Stimulated activated CD4-positive, alpha-beta T cell treated with anti-CD3 and anti-CD28 coated beads, Interleukin-1b, Interleukin-23, amount 100 ng/mL, for 1 hour (primary cell): ENCODE measurements at places on chromosomes 16 and 17.
A peak's percentile ranks its signal among the peaks of the same experiment; 100 is the strongest.

DNA sequence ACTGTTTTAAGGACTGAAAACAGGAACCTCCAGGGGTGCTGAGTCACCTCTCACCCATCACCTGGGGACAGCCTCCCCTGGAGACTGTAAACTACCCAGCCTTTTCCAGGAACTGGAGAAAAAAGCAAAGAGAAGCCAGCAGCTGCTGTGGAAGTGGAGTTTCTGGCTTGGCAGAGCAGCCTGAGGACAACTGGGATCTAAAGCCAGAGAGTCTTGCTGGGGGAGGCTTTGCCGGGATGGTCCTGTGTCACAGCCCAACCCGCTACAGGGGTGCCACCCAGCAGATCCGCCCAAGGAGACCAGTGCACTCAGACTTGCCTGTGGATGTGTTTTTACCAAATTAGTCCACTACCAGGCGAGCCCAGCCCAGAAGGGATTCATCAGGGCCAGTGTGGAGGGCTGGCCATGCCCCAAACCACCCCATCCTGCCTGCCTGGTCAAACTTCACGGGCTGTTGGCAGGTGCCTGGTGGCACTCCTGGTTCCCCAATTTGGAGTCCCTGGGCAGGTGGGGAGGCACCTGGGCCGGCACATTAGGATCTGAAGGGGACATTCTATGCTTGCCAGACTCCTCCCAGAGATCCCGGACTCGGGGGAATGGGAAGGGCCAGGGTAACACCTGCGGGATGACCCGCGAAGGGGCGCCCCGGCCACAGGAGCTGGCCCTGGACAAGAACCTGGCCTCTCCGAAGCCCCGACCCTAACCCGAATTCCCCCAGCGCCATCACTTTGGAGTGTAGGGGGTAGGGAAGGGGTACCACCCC, 771 bp downstream of the MSRB1 start:
- DNase-seq, result no peak

- DNase-seq, result no peak
Measured at GRCh38 chr17:64718058-64718457, 56.0 kb upstream of the SMURF2 start.

GRCh38 chr16:47778106-47778801, 317.1 kb downstream of the PHKB start:
- DNase-seq, result no peak

DNA sequence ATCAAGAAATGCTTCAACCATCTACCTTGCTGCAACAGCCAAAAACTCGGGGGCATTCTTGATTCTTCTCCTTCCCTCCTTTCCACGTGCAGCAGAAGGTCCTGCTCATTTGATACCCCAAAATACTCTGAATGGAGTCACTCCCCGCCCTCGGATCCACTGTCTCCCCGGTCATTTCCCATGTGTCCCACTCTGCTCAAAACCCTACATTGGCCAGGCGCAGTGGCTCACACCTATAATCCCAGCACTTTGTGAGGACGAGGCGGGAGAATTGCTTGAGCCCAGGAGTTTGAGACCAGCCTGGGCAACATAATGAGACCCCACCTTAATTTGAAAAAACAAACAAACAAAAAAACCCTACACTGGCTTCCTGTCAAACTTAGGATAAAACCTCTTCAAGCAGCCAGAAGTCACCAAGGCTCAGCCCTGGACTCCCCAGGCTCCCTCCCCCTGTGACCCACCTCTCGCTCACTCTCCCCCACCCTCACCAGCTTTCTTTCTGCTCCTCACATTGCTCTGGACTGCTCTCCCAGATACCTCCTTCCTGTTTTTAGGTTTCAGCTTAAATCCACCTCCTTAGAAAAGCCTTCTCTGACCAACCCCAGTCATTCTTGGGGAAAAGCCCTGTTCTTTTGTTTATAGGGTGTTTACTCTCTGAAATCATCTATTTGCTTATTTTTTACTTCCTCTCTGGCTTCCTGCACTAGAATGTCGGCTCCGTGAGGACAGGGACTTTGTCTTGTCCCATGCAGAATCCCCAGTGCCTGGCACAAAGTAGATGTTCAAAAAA, 2.8 kb downstream of the SLC13A2 start:
- DNase-seq, result no peak

DNA sequence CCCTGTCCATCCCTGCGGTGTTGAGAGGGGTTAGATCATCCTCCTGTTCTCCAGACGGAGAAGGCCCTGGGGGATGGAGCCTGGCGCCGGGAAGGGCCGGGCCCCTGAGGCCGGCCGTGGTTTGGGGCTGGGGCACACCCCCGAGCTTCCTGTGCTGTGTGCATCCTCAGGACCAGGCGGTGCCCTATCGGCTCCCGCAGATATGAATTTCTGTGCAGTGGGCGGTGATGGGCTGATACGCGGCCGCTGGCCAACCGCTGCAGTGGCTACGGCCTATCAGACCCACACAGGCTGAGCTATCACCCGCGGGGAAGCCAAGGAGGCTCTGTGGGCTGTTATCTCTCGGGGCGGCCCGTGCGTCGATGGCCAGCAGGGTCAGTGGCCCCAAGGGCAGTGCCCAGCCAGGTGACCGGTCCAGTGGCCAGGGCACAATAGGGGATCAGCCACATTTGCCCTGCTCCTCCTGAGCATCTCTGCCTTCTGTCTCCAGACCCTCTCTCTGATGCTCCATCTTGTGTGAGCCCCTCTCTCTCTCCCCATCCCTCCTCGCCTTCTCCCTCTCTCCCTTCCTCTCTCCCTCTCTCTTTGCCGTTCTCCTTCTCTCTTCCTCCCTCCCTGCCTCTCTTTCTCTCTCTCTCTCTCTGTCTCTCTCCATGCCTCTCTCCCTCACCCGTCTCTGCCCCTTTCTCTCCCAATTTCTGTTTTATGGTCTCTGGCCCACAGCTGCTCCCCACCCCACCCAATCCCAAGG, 38.7 kb downstream of the ZFPM1 start:
- no peak for DNase-seq

DNA sequence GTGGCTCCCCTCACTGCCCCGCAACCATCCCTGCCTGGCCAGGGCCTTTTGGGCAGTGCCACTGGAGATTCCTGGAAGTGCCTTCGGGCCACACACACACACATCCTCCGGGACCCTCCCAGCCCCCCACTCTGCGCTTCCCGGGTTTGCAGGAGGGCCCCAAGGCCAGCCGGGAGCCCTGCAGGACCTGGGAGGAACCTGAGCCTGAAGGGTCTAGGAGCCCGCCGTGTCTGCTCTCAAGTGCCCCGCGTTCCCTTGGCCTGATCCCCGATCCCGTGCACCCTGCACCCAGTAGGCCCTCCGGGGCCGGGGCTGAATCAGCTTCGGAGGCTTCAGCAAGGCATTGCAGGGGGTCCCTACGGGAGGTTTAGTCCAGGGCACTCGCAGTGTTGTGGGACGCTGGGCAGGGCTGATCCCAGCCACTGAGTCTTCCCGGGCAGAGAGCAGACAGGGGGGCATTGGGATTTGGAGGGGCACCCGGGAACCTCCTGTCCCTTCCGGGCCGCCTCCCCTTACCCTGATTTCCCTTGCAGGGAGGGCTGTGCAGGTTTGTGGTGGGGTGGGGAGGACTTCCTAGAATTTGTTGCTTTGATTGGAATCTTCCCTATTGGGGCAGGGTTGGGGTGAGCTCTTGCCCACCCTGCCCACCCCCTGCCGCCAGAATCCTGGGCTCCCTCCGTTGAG, 36.9 kb downstream of the TMEM235 start:
- no peak for DNase-seq

DNA sequence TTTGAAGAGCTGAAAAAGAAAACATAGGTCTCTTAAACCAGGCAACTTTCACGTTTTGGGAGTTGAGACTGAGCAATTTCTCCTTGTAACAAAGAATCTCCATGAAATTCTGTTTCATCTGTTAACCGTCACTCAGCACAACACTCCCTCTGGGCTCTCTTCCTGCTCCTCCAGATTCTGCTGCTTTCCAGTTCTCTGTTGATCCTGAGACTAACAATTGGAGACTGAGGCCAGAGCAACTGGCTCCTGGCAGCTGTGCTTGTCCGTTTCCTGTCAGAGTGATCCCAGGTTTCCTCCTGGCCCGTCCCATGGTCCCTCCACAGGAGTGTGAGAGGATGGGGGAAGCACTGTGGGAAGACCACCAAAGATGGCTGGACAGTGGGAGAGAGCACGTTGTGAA, 32.5 kb downstream of the IST1 start:
- no peak for DNase-seq

DNA sequence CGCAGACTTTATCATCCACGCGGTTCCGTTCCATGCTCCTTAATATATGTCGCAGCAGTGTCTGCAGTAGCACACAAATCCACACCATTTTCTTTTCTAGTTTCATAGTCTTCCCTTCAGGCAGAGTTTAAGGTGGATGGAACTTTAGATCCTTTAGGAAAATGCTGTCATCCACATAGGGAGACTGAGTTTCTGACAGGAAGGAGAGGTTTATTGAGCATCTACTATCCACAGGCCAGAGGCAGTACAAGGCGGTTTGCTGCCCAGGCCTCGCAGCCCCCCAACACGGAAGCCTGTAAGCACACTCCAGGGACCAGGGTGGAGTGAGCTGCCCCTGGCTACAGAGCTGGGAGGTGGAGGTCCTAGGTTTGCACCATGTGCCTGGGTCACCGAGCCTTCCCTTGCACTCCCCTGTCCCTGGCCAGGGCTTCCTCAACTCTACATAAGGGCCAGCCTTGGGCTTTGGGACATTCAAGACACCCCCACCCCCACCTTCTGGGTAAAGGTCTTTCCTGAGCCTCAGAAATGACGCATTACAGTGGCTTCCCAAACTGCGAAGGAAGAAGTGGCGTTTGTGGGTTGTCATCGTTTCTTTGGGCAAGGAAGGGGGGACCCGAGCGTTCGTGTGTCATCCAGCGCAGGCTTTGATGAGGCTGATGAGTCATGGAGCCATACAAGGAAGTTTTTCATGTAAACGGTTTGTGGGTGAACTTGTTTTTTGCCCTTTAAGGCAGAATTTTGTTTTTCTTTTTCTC, 146.5 kb upstream of the PLCG2 start:
- peak; percentile 39 for DNase-seq

DNA sequence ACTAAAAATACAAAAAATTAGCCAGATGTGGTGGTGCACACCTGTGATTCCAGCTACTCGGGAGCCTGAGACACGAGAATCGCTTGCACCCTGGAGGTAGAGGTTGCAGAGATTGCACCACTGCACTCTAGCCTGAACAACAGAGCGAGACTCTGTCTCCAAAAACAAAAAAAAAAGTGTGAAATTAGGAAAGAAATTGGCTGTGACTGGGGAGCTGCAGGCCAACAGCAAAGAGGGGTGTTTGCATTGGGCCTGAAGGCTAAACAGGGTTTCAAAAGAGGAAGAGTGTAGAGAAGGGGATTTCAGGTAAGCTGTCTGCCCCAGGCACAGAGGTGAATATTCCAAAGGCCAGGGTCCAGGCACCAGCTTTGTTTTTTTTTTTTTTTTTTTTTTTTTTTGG, 9.4 kb downstream of the BMERB1 start:
- no peak for DNase-seq

DNA sequence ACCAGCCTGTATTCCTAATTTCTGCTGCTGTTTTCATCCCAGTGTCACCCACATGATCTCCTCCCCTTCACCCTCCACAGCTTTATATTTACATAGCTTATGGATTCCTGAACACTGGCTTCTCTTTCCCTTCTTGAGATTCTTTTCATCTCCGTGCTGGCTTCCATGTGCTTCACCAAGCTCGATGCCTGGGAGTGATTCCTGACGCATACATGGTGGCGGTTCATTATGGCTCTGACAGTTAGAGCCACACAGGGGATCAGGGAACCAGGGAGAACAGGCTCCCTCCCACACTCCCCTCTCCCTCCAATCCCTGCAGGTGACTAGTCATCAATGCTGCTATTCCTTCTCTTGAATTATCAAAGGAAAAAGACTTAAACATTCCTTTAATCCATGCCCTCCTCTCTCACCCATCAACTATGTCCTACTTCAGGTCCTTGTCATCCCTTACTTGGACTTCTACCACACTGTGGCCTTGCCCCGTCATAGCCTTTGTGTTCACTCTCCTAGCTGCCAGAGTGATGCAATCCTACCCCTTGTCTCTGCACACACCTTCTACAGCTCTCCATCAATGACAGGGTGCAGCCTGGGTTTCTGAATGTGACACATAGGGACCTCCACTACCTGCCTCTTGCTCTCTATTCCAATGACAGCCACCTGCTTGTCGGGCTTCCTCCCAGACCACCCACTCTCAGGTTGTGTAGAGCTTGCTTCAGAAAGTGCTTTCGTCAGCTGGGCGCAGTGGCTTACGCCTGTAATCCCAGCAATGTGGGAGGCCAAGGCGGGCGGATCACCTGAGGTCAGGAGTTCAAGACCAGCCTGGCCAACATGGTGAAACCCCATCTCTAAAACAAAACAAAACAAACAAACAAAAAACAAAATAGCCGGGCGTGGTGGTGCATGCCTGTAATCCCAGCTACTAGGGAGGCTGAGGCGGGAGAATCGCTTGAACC, 43.6 kb downstream of the MYH13 start:
- DNase-seq, result no peak

DNA sequence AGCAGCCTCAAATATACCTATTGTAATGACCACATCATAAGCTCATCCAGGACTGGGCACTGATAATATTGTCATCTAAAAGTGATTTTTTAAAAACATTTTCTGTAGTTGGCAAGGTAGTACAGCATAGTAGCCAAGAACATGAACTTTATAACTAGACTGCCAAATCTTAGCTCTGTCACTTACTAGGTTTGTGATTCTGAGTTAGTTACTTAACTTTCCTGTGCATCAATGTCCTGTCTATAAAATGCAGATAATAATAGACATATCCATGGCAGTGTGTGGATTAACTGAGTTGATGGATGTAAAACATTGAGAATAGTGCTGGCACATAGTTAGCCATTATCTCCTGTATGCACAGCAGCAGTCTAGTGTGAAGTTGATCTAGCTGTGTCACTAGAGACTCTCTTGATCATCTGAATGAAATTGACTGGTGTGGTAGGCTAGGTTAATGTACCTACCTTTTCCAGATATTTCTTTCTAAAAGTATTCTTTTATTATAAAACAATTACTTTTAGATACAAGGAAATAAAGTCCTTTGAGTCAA, 101.5 kb downstream of the STXBP4 start:
- no peak for DNase-seq

GRCh38 chr17:69282002-69282401, 44.9 kb downstream of the ABCA5 start:
- no peak for DNase-seq

- DNase-seq, result no peak
Measured at GRCh38 chr17:63482509-63482908, 5.6 kb downstream of the ACE start.

GRCh38 chr17:70912716-70913485, 743.6 kb downstream of the KCNJ2 start:
- no peak for DNase-seq

DNA sequence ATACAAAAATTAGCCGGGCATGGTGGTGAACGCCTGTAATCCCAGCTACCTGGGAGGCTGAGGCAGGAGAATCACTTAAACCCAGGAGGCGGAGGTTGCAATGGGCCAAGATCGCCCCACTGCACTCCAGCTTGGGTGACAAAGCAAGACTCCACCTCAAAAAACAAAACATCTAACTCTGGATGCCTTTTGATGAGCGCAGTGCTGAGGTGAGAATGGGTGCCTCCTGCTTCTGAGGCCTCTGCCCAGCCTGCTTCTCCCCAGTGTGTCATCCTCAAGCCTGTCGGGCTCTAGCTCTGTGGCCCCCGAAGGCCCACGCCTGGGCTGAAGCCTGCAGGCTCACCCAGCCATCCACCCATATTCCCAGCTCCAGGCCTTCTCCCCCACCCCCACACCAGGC, 10.5 kb upstream of the MTSS2 start:
- no peak for DNase-seq
